SJCRH30 (cell line): ENCODE measurements at places on chromosomes 3 and 15. TPM values are rescaled to one million over a fixed set of nuclear protein-coding genes. Genes with fewer than 3 reads are reported as not detected.

The KNG1 gene
- total RNA-seq, result not detected in 2 replicates

The GPR62 gene
- total RNA-seq, result not detected in 2 replicates

The UPK1B gene
- not detected in 2 replicates for total RNA-seq

- no peaks in the 10 kb centered on the region for H3K27me3 ChIP-seq
- no peak overlapping the region for H3K4me3 ChIP-seq
- no peak for DNase-seq
- H3K4me1 ChIP-seq, result no peaks in the 10 kb centered on the region
- H3K27ac ChIP-seq, result no peak overlapping the region
- no peaks in the 10 kb centered on the region for H3K36me3 ChIP-seq
These were observed 307.1 kb downstream of the KBTBD8 start for GRCh38 chr3:67305160-67305559.

DNA sequence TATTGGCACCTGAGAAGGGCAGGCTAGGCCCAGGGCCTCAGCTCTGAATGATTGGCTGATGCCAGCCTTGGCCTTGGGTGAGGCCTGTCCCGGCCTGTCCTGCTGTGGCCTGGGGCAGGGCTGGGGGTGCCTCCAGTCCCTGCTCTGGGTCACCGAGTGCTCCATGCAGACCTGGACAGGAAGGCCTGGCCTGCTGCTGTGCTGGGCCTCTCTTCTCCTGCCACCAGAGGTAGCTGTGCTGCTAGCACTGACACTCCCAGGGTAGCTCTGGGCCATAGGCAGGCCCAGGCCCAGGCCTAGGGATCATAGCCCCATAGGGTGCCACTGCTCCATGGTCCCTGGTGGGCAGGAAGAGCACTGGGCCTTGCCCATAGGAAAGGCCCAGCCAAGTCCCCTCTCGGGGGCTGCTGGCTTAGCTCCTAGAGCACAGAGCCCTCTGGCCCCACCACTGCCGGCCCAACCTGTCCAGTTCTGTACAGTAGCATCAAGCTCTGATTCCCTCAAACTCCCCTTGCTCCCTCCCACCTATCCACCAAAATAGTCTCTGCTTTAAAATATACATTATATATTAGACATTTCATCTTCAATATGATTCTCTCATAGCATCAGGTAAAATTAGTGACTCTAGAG lies 18.2 kb downstream of the ABTB1 start:
- H3K4me1 ChIP-seq, result peaks cover 41% of the 10 kb centered on the region
- H3K36me3 ChIP-seq, result no peaks in the 10 kb centered on the region
- no peak overlapping the region for H3K4me3 ChIP-seq
- DNase-seq, result peak; percentile 74
- no peaks in the 10 kb centered on the region for H3K27me3 ChIP-seq
- H3K27ac ChIP-seq, result peak overlapping the region; percentile 91

DNA sequence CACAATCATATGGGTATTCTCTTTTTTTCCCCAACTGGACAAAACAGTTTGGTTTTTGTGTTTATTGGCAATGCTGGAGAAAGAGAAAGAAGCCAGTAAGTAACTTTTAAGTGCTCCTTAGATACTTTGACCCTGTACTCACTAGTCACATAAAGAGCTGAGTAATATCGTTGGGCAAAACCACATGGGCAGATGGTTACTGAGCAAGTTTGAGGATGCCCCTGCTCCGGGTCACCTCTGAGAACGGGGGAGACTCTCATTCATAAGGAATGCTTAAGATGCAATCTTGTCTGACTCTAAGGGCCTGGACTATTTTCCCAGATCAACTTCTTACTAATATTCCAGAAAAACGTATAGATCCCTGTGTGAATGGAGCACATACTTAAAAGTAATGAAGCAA lies 106.4 kb upstream of the SLC2A2 start:
- no peaks in the 10 kb centered on the region for H3K4me1 ChIP-seq
- H3K27ac ChIP-seq, result no peak overlapping the region
- DNase-seq, result no peak
- H3K4me3 ChIP-seq, result no peak overlapping the region

DNA sequence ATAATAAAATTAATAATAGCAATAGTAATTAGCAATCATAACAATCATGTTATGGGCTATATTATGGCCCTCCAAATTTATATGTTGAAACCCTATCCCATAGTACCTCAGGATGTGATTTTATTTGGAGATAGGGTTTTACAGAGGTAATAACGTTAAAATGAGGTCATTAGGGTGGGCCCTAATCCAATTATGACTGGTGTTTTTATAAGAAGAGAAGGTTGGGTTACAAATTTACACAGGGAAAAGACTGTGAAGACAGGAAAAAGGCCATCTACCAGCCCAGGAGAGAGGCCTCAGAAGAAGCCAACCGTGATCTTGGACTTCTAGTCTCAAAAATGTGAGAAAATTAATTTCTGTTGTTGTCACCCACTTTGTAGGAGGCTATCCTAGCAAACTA lies 353.1 kb downstream of the CHL1 start:
- DNase-seq, result peak; percentile 38
- H3K27me3 ChIP-seq, result no peaks in the 10 kb centered on the region
- no peaks in the 10 kb centered on the region for H3K36me3 ChIP-seq
- H3K4me1 ChIP-seq, result peaks cover 19% of the 10 kb centered on the region
- no peak overlapping the region for H3K4me3 ChIP-seq

DNA sequence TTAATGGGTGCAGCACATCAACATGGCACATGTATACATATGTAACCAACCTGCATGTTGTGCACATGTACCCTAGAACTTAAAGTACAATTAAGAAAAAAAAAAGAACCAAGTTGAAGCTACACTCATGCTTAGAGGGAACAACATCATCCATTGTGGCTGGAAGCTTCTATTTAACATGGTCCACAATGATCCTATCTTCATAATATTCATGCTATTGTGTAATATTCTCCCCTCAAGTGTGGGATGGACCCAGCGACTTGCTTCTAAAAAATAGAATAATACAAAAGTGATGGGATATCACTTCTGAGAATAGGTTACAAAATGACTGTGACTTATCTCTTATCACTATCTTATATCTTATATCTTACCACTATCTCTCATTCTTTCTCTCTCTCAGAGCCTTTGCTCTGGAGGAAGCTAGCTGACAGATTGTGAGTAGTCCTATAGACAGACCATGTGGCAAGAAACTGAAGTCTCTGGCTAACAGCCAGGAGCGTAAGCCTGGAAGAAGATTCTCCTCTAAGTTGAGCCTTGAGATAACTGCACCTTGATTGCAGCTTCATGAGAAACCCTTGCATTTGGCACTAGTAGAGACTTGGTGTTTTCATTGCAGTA lies 198.5 kb upstream of the MRPL3 start:
- H3K4me1 ChIP-seq, result no peaks in the 10 kb centered on the region
- no peaks in the 10 kb centered on the region for H3K36me3 ChIP-seq
- H3K27me3 ChIP-seq, result peaks cover 3% of the 10 kb centered on the region; the same call in 1 of the 2 replicates
- DNase-seq, result no peak

GRCh38 chr3:101722394-101723173 lies 1.8 kb upstream of the CEP97 start:
- peak overlapping the region; percentile 95 for H3K27ac ChIP-seq
- H3K36me3 ChIP-seq, result peaks cover 14% of the 10 kb centered on the region
- H3K27me3 ChIP-seq, result no peaks in the 10 kb centered on the region
- peaks cover 26% of the 10 kb centered on the region for H3K4me1 ChIP-seq
- H3K4me3 ChIP-seq, result no peak overlapping the region
- no peak for DNase-seq

DNA sequence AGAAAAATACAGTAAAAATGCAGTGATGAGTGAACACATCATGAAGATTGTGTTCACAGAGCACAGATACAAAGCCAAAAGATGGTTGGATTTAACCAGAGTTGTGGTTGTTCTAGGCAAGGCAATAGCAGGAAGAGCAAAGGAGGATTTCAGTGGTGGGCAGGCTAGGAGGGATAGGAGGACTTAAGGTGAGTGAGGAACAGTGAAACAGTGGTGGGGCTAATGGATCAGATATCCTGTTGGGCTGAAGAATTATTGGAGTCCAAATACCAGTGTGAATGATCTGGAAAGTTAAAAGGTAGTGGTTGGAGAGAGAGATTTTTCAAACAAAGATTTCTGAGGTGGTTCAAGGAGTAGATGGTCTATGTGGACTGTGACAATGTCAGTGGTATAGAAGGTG lies 108.3 kb downstream of the B3GALNT1 start:
- DNase-seq, result no peak
- no peaks in the 10 kb centered on the region for H3K4me1 ChIP-seq
- no peak overlapping the region for H3K27ac ChIP-seq
- no peak overlapping the region for H3K4me3 ChIP-seq
- no peaks in the 10 kb centered on the region for H3K27me3 ChIP-seq

DNA sequence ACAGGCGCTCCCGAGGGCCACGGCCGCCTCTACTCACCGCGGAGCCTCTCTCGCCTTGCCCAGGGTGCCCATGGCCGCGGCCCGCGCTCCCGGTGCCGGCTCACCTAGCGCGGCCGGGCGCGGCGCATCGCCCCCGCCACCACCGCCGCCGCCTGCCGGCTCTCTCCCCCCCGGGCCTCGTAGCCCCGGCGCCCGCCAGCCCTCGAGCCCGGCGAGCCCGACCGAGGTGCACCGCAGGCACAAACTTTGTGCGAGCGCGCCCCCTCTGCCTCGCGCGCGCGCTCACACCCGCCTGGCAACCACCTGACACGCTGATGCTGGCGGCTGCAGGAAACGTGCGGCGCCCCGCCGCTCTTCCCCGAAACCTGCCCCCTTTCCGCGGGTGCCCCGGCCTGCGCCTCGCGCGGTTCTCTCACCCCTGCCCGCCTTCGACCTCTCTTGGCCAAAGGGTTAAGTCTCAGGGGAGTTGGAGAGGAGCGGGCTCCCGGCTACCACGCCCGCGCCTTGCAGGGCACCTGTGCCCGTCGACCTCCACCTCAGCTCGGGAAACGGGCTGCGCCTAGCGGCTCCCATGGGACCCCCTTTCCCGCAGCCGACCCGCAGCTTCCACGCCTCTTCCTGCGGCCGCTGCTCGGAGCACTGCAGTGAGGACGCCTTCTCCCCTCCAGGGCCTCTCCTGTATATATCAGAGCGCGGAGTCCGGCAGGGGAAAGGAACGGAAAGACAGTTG lies at the start of gene RASGRP1:
TSS of gene RASGRP1 (minus strand) at position 258 of the 730 bp plus-strand sequence. CDS start at position 72, 186 bp downstream.
- H3K36me3 ChIP-seq, result no peaks in the 10 kb centered on the region
- H3K4me3 ChIP-seq, result peak within 1 kb of the TSS; percentile 61
- H3K4me1 ChIP-seq, result no peaks in the 10 kb centered on the region
- H3K27ac ChIP-seq, result no peak within 1 kb of the TSS
- DNase-seq, result peak; percentile 69

DNA sequence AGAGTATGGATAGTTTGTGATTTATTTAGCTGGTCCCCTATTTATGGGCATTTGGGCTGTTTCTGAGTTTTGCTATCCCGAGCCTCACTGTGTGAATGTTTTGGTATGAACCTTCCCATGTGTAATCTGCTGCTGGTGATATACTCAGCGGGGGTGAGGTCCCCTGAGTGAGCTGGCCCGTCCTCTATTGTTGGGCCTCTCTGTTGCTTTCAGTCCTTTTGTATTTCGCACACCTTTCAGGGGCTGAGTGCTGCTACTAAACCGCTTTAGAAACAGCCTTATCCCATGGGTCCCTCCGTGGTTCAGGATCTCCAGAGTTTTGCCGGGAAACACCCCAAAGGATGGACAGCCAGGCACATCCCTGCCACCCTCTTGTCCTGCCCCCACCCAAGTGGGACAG lies 94.5 kb downstream of the WNT7A start:
- H3K27me3 ChIP-seq, result peaks cover 47% of the 10 kb centered on the region; the same call in 1 of the 2 replicates
- H3K4me3 ChIP-seq, result no peak overlapping the region
- no peak overlapping the region for H3K27ac ChIP-seq
- H3K4me1 ChIP-seq, result no peaks in the 10 kb centered on the region
- DNase-seq, result no peak

DNA sequence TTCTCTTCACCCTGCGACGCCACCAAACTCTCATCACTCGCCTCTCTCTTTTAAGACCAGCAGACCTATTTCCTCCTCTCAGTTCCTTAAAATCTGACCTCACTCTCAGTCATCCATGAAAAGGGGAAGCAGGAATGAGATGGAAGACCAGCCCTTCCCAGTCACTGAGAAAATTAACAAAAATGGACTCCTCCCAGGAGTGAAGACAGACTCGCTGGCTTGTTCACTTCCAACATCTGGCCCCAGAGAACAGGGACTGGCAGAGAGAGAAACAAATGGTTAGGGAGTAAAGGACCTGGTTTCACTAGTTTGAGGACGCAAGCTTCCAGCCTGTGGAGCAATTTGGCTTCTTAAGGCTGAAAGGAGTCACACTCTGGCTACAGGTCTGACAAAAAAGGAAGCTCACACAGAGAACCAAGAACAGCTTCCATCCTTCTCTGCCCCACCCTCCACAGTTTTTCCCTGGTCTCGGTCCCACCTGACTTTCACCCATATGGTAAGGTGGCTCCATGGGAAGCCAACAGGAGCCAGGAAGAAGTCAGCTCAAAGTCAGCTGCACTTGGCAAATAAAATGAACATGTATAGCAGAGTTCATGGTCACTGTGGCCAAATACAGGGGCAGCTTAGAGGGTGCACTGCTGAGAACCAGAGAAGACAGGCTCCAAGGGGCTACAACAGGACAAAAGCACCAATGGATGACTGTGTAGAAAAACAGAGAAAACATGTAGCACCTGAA lies 57.2 kb downstream of the ITGB5 start:
- H3K27ac ChIP-seq, result no peak overlapping the region
- H3K4me3 ChIP-seq, result no peak overlapping the region
- DNase-seq, result no peak
- peaks cover 38% of the 10 kb centered on the region for H3K36me3 ChIP-seq
- no peaks in the 10 kb centered on the region for H3K27me3 ChIP-seq

GRCh38 chr3:109900783-109901182 lies 563.4 kb upstream of the DPPA4 start:
- no peaks in the 10 kb centered on the region for H3K36me3 ChIP-seq
- H3K4me3 ChIP-seq, result no peak overlapping the region
- no peaks in the 10 kb centered on the region for H3K4me1 ChIP-seq
- H3K27me3 ChIP-seq, result no peaks in the 10 kb centered on the region
- no peak overlapping the region for H3K27ac ChIP-seq
- DNase-seq, result no peak
